ENCODE measurements at places on chromosomes 16 and 17.
A peak's percentile ranks its signal among the peaks of the same experiment; 100 is the strongest.

DNA sequence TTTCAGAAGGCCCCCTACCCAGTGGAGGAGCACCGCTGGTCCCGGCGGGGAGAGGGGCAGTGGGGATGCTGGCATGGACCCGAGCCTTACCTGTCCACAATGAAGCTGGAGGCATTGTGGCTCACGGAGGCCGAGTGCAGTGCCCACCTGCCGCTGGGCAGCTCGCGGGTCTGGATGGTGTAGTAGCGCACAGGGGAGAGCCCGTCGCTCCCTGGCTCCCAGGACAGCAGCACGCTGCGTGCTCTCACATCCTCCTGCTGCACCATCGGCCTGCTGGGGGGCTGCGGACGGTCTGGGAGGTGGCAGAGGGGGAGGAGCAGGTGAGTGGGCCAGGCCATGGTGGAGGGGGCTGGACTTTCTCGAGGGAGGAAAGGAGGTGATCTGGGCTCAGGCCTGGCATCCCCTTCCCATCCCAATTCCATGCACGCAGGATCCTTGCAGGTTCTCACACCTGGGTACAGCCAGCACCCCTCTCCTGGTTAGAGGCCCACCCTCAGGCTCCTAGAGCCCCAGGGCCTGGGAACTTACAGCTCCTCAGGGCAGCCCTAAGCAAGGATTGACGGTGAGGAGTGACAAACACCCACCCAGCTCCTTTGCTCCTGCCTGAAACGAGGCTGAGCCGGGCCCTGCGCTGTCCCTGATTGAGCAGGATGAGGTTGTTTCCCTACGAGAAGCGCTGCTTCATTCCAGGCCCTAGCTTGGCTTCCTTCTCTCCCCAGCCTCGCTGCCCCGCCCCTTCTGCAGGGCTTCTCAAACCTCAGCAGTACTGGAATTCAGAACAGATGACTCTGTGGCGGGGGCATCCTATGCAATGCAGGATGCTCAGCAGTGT is 76.2 kb upstream of the CDC42EP4 start:
- no peak for DNase-seq

GRCh38 chr17:17518014-17518413 is 21.8 kb upstream of the RASD1 start:
- DNase-seq, result no peak

- DNase-seq, result no peak
Observed at GRCh38 chr16:65809627-65810026, 556.9 kb upstream of the CDH5 start.

DNA sequence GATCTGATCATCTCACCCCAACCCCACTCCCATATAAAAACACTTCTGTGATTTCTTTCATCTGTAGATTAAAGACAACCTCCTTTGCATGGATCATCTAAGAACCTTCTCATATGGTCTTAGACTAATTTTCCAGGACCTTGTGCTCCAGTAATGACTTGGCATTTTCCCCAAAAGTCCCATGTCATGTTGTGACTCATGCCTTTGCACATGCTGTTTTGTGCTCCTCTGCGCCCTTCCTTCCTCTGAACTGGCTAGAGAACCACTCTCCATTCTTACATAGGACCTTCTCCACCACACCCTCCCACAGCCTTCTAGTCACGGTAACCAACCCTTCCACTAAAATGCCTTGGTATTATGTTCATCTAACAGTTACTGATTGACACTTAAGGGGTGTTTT is 99.5 kb upstream of the AXIN2 start:
- no peak for DNase-seq

DNA sequence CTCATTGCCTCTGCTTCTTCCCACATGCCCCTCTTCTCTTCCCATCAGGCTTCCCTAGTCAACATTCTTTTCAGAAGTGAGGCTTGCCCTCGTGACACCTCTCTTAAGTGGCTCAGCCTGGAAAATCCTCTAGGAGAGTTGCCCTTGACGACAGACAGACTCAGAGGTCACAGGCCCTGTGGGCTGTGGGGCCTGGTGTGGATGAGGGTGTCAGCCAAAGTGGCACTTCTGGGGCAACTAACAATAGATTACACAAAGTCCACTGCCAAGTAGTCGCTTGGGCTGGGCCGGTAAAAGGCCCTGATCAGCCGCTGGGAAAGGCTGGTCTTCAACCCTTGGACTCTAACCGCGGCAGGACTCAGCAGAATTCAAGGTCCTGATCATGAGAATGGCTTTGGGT is 33.7 kb upstream of the METTL16 start:
- DNase-seq, result no peak

- no peak for DNase-seq
Observed at GRCh38 chr16:2246301-2246885, 5.0 kb downstream of the ECI1 start.

GRCh38 chr17:82152114-82152513 is 54.1 kb upstream of the FASN start:
- DNase-seq, result no peak

GRCh38 chr17:9973669-9974447 is 68.8 kb upstream of the RCVRN start:
- DNase-seq, result no peak

- DNase-seq, result no peak
Observed at GRCh38 chr17:55233840-55234239, 30.9 kb upstream of the HLF start.

GRCh38 chr17:70336411-70336810 is 167.1 kb downstream of the KCNJ2 start:
- DNase-seq, result no peak

GRCh38 chr17:31591924-31592323 is 200.4 kb downstream of the RAB11FIP4 start:
- DNase-seq, result no peak

DNA sequence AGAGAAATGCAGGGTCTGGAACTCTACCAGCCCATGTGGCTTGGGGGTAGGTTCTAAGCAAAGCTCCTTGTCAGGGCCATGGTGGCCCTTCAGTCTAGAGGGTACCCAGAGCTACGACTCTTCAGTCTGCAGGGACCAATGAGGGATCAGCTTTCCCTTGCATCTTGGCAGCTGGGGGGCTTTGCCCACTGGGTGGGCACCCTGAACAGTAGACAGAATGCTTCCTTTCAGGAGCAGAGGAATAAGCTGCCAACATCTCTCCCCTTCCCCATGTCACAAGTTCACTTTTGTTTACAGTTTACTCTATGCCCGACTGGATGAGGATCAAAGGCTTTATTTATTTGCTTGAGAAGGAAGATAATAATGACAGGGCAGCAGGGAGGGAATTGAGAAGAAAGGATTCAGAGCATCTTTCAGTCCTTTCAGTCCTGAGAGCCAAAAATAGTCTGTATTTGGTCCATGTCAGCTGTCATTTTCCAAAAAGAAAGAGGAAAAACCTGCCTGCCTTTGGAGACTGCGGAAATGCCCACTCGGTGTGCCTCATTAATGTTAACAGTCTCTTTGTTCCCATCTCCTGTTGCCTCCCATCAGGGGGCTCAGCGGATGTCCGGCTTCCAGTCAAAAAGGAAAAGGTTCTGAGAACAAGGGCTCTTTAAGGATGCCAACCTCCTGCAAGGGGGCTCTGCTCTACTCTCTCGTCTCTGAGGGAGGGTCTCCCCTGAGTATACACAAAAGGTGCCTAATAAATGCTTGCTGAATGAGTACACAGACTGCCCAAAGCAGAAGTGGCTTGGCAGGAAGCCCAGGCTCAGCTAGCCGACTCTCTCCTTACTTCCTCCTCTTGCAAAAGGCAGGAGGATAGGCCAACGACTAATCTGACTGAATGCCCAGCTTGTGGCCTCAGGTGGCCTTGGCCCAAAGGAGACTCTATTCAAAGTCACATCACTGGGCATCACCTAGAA is 17.1 kb downstream of the TRAF4 start:
- no peak for DNase-seq

DNA sequence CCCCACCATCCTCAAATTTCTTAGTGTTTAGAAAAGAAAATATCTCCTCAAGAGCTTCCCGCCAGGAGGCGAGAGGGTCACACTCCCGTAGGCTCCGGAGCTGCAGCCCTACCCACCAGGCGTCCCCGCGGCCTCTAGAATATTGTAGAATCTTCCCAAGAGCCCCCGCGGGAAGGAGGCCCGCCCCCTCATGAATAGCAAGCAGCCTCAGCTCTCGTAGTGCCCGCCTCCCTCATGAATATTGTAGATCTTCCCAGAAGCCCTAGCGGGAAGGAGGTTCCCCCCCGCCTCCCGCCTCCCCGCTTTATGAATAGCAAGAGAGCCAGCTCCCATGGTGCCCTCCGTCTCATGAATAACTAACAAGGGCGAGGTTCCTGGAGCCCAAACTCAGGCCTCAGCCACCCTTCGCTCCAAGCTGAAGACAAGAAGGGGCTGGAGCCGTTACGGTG is at the start of gene FBXO47:
Gene FBXO47 (minus strand): TSS at position 114 of the 449 bp plus-strand sequence. CDS start 4,378 bp downstream, outside the sequence.
- no peak for DNase-seq

GRCh38 chr16:72987480-72987901 is 60.4 kb downstream of the ZFHX3 start:
- no peak for DNase-seq

DNA sequence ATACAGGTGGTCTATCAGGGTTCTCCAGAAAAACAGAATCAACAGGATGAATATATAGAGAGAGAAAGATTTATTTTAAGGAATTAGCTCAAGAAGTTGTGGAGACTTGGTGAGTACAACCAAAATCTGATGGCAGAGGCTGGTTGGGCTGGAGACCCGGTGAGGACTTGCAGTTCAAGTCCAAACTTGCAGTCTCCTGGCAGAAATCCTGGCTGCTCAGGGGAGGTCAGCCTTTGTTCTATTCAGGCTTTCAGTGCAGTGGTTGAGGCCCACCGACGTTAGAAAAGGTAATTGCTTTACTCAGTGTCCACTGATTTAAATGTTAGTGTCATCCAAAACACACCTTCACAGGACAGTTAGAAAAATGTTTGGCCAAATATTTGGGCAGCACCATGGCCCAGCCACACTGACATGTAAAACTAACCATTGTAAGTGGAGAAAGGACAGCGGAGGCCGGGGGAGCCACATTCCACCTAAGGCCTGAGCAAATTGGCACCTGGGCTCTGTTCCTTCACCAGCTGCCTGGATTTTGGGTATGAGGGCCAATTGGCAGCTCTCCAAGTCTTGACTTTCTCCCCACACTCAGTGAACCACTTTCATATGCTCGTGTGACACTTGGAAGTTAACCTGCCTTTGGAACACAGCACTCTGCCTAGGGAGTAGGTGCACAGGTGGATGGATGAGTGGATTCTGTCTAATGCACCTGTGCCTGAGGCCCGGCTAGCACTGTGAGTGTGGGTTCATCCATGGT is 54.7 kb downstream of the CACNG5 start:
- peak; percentile 7 for DNase-seq

- DNase-seq, result no peak
Observed at GRCh38 chr17:15941781-15942180, 3.1 kb upstream of the ADORA2B start.

- no peak for DNase-seq
Observed at GRCh38 chr17:74016461-74016860, 187.0 kb upstream of the RPL38 start.

- no peak for DNase-seq
Observed at GRCh38 chr16:72975809-72976437, 72.0 kb downstream of the ZFHX3 start.

GRCh38 chr16:23876256-23876896 is 40.6 kb downstream of the PRKCB start:
- no peak for DNase-seq

GRCh38 chr16:57756424-57757325 is 21.1 kb downstream of the KATNB1 start:
- no peak for DNase-seq

- no peak for DNase-seq
Observed at GRCh38 chr17:34638526-34639260, 59.3 kb downstream of the TMEM132E start.

- no peak for DNase-seq
Observed at GRCh38 chr16:85568519-85568918, 44.6 kb upstream of the GSE1 start.

- DNase-seq, result no peak
Observed at GRCh38 chr17:81346908-81347349, 48.3 kb upstream of the BAHCC1 start.

DNA sequence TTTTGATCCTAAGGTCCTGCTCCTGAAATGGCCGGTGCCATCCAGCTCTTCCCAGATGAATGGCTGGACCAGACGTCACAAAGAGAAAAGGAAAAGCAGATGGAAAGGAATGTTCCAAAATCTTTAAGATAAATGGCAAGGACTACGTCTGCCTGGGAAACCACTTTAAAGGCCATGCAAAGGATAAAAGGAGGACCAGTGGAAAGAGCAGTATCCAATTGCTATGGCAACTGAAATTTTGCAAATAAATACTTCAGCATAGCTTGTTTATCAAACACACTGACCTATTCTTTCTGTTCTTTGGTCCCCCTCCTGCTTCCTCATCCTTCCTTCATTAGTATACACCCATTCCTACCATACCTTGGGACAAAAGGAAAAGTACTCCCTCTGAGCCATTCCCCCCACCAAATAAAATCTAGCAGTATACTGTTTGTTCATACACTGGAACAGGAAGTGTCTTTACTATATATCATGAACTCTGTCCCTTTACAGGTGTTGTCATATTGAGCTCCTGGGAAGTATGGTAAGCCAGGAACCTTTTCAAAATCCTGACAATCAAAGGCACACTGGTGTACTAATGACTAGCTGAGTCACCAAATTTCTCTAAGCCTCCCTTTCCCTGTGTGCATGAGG is 37.2 kb upstream of the NUFIP2 start:
- DNase-seq, result no peak

- DNase-seq, result no peak
Observed at GRCh38 chr16:87060034-87060986, 256.9 kb downstream of the C16orf95 start.

- DNase-seq, result no peak
Observed at GRCh38 chr17:51706093-51706492, 445.7 kb downstream of the UTP18 start.

GRCh38 chr17:4008082-4008435 is 43.8 kb upstream of the ATP2A3 start:
- no peak for DNase-seq

- no peak for DNase-seq
Observed at GRCh38 chr17:76695059-76695831, 15.5 kb downstream of the MXRA7 start.

GRCh38 chr17:10127819-10128425 is 70.5 kb downstream of the GAS7 start:
- no peak for DNase-seq

- DNase-seq, result no peak
Observed at GRCh38 chr16:79155904-79156303, 444.6 kb downstream of the MAF start.

DNA sequence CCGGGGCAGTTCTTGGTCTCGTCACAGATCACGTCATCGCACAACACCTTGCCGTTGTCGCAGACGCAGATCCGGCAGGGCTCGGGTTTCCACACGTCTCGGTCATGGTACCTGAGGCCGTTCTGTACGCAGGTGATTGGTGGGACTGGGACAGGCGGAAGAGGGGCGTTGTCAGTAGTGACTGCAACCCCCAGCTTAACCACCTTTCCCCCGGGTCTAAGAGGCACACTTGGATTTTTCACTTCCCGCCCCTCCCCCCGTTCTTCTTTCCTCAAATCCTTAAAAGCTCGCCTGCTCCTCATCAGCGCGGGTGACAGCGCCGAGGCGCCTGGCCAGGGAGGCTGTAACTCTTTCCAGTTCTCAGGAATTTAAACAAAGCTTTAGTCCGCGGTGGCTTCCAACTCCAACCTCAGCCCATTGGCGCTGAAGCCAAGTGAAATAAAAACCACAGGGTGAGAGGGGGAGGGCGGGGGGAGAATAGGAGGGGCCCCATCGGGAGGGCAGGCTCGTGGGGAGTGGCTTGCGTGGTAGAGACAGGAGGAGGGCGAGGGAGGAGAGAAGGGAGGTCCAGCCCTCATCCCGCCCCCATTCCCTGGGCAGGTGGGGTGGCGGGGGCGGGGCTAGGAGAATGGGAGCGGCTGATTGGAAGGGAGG is 1.5 kb downstream of the COL1A1 start:
- peak; percentile 87 for DNase-seq

- no peak for DNase-seq
Observed at GRCh38 chr16:87108941-87109340, 208.3 kb downstream of the C16orf95 start.

- DNase-seq, result no peak
Observed at GRCh38 chr16:59144841-59145240, 410.7 kb upstream of the GOT2 start.
